Liver (tissue), 10 donors: ENCODE measurements at places on chromosomes 3 and 15. TPM values are rescaled to one million over a fixed set of nuclear protein-coding genes. Genes with fewer than 3 reads are reported as not detected.

CHL1 gene
- total RNA-seq = 0.05 TPM

SLMAP gene
- total RNA-seq = 37.8 TPM

PHLDB2 gene
- 22.6 TPM for total RNA-seq

ARL6IP5 gene
- 28.7 TPM for total RNA-seq

OXTR gene
- total RNA-seq = 0.28 TPM

SLC9C1 gene
- not detected for total RNA-seq
